ENCODE measurements at places on chromosomes 1 and 21.

DNA sequence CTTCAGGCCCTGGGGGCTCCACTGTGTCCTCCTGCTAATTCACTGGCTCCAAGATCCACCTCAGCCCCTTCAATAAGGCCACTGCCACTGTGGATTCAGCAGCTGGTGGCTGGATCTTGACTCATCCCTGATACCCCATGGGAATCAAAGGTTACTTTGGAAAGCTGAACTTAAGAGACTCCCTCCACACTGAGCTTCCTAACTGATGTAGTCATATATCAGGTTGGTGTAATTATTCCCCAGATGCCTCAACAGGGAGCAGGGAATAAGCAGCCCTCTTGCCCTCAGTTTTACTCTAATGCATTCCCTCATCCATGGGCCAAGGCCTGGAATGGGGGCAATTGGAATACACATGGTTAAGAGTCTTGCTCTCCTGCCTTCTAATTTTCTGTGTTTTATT, 164.6 kb downstream of the FASLG start:
- peak; percentile 63 for DNase-seq

- no peak for DNase-seq
Observed at GRCh38 chr1:234780112-234780511, 170.1 kb upstream of the IRF2BP2 start.

DNA sequence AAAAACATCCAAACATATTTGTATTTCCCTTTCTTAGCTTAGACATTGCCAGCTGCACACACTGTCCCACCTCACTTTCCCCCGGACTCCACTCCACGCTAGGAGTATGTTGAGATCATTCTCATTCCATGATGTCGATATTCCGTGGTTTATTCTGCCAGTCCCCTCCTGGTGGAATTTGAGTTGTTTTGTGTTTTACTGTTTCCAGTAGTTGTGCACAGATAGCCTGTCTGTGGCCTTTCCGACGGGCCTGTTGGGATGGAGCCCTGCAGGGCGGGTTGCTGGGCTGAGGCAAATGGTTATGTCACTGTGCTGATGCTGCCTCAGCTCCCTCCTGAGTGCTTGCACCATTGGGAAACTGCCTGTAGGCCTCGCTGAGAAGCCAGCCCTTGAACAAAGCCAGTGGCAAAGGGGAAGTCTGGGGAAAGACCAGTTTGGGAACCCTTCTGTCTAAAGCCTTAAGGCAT, 12.8 kb downstream of the TRAPPC10 start:
- peak; percentile 45 for DNase-seq

DNA sequence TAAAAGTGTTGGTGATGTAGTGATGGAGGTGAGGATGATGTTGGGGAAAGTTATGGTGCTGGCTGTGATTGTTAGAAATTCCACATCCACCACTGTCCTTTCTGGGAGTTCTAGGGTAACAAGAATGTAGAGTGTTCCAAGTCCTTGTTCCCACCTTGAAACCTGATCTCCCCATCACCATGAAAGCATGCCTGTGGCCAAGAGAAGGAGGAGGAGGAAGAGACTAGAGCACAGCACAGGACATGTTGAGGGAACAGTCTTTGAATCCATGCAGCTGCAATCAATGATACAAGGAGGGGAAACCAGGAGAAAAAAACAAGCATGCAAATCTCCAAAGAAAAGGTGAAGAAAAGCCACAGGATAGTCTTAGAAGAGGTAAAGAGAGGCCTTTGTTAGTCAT, 45.9 kb upstream of the ARTN start:
- no peak for DNase-seq

DNA sequence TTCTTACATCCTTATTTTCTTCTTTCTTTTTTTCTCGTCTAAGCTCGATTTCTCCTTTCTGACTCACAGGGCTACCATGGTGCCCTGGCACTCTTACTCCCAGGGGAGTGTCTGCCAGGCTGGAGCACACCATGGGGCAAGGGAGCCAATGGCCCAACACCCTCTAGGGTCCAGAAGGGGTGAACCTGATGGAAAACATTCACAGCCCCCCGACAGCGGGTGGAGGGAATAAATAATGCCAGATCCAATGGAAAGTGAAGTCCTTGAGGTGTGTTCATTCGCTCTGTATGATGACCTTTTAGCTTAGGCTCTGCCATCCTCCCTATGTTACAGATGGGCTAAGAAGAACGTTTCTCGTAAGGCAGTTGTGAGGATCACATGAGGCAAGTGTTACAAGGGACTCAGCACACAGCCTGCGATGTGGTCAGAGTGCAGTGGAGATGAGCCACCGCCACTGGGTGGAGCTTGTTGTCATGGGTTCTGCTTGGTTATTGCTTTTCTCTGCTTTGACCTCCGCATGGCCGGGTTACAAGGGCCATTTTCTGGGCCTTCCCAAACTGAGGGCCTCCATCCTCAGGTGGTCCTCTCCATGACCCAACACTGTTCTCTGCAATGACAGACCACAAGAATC, 3.5 kb upstream of the FCMR start:
- no peak for DNase-seq

- no peak for DNase-seq
Observed at GRCh38 chr1:228460821-228461220, 26.4 kb upstream of the RNF187 start.

Measured in hepatic stellate cell (primary cell).